Renal pelvis (tissue), 12 donors: ENCODE measurements at places on chromosomes 4 and X. TPM values are rescaled to one million over a fixed set of nuclear protein-coding genes. Genes with fewer than 3 reads are reported as not detected.

The MAGEA12 gene
- not detected for polyA plus RNA-seq

The ADGRL3 gene
- 22.2 TPM for polyA plus RNA-seq

The TSPAN5 gene
- polyA plus RNA-seq, result 28.2 TPM

The ITIH6 gene
- polyA plus RNA-seq, result 0.05 TPM

The TCP11X2 gene
- 0.97 TPM for polyA plus RNA-seq

The RNF175 gene
- 4.9 TPM for polyA plus RNA-seq

The ABHD18 gene
- polyA plus RNA-seq, result 18.7 TPM

The GC gene
- 0.26 TPM for polyA plus RNA-seq

The GLA gene
- 30.0 TPM for polyA plus RNA-seq

The STK32B gene
- 8.4 TPM for polyA plus RNA-seq

The MRPL1 gene
- 55.9 TPM for polyA plus RNA-seq

The BTC gene
- 5.7 TPM for polyA plus RNA-seq

The RBM47 gene
- 76.1 TPM for polyA plus RNA-seq

The GLOD5 gene
- polyA plus RNA-seq, result 0.79 TPM

The NUDT10 gene
- 10.5 TPM for polyA plus RNA-seq
